ENCODE measurements at places on chromosomes 7 and 10.

DNA sequence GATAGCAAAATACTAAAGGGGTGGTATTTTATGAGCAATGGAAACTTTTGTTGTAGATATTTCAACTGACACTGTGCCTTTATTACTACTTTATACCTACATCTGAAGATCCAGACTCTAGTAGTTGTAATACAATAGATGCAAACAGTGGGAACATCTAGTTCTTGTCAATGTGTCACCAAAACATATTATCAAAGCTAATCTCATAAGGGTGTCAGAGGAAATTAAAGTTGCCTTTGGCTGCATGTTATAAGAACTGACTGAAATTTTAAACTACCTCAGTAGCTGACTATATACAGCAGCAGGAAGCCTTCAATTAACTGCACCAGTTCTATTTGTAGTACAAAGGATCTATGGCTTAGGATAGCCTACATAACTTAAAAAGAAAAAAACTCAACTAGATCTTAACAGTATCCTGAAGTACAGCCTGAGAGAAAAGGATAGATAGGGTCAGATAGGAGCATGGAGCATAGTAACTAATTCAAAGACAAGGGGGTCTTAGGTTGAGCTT, 30.9 kb downstream of the HDAC9 start:
- no peak for DNase-seq

- DNase-seq = no peak
Measured at GRCh38 chr10:70763567-70763966, 21.6 kb downstream of the TBATA start.

GRCh38 chr7:135206941-135207391, 4.4 kb downstream of the WDR91 start:
- DNase-seq = no peak

GRCh38 chr7:133061792-133062191, 20.1 kb downstream of the CHCHD3 start:
- DNase-seq = no peak

GRCh38 chr7:105799006-105799405, 77.4 kb downstream of the ATXN7L1 start:
- DNase-seq = no peak
